ENCODE measurements at places on chromosomes 6 and 20.

GRCh38 chr6:156279261-156279969, 497.8 kb upstream of the ARID1B start:
- DNase-seq, result no peak

- no peak for DNase-seq
These were observed 197.4 kb upstream of the KCNG1 start for GRCh38 chr20:51220293-51220706.

- DNase-seq, result no peak
These were observed 107.2 kb upstream of the FOXA2 start for GRCh38 chr20:22691369-22692118.

- no peak for DNase-seq
These were observed 106.4 kb upstream of the TAB2 start for GRCh38 chr6:149211046-149211571.
